NCI-H226 (cell line): ENCODE measurements at places on chromosomes 13 and 19.

DNA sequence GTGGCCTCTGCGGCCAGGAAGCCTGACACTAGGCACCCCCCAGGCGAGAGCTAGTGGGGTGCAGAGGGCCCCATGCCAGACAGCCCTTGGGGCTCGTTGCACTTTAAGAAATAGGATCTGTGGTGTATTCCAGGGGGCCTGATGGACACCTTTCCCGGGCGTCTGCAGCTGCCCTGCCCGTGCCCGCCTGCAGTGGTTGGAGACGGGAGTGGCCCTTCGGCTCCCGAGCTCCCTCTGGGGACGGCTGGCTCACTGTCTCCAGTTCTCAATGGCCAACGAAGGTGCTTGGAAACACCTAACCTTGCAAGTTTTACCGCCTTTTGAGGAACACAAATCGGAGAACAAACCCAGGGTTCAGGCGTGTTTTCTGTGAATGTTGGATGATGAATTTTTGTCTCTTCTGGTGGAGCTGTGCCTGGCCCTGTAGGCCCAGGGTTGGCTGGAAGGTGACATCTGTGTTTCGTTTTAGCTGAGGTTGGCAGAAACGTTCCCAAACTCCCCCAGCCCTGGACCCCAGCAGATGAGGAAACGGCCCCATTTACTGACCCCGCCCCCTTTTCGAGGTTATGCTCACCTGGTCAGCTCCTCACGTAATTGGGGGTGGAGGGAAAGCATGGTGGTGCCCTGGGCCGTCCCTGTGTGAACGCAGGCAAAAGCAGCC is 17.4 kb upstream of the NPAS1 start:
- DNase-seq, result no peak

DNA sequence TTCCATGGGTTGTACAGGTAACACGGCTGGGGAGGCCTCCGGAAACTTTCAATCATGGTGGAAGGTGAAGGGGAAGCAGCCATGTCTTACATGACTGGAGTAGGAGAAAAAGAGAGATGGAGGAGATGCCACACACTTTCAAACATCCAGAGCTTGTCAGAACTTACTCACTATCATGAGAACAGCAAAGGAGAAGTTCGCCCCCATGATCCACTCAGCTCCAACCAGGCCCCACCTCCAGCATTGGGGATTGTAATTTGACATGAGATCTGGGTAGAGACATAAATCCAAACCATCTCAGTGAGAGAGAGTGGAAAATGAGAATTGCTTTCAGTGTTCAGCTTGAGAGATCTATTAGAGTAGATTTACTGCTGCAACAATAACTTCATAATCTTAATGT is 210.9 kb downstream of the NDFIP2 start:
- DNase-seq, result no peak

GRCh38 chr13:27014406-27015359 is 156.9 kb downstream of the USP12 start:
- no peak for DNase-seq

GRCh38 chr13:51364404-51365008 is 25.0 kb downstream of the SERPINE3 start:
- DNase-seq, result peak; percentile 70

DNA sequence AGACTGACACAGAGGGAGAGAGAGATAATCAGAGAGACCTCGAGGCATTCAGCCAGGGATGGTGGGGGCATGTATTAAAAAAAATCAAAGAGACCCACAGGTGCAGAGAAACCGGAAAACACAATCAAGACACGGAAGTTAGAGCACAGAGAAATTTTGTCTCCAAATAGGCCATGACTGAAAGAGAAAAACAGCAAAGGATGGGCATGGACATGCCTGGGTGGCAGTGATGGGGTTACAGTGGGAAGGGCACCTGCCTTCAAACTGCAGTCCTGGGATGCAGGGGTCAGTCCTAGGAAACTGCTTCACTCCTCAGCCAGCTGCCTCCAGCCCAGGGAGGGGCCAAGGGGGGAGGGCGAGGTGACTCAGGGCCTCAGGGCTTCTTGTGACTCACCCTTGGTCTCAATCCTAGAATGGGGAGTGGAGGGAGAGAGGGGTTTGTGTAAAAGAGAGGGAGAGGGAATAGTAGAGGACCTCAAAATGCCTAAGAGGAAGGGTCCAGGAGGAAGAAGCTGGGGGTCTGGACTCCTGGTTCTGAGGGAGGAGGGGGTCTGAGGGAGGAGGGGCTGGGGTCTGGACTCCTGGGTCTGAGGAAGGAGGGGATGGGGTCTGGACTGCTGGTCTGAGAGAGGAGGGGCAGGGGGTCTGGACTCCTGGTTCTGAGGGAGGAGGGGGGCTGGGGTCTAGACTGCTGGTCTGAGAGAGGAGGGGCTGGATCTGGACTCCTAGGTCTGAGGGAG is 3.6 kb upstream of the KCNN4 start:
- DNase-seq, result peak; percentile 81

- no peak for DNase-seq
Observed at GRCh38 chr19:7522923-7523667, 671 bp downstream of the MCOLN1 start.

- no peak for DNase-seq
Observed at GRCh38 chr19:55086730-55087541, 11.3 kb downstream of the EPS8L1 start.

DNA sequence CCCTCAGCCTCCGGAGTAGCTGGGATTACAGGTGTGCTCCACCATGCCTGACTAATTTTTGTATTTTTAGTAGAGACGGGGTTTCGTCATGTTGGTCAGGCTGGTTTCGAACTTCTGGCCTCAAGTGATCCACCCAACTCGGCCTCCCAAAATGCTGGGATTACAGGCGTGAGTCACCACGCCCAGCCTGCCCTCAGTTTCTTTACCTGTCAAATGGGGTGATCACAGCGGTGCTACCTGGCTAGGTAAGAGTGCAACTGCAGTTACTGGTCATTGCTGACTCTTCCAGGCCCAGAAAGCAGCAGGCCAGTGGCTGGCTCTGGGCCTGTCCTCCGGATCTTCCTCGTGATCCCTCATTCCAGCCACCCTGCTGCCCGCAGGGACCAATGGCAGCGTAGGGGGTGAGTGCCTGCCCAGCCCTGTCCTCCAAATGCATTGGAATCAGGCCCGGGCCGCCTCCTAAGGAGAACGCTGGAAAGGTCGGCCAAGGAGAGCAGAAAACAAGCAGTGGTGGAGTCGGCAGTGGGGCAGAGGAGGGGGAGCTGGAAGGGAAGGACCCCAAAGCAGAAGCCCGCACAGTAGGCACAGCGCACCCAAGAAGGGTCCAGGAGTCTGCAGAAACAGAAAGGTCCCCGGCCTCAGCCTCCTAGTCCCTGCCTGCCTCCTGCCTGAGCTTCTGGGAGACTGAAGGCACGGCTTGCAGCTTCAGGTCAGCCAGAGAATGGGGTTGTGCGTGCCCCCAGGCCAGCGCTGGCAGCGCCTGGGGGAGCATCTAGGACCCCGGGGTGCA is 1.8 kb upstream of the SLC27A1 start:
- no peak for DNase-seq

- DNase-seq, result no peak
Observed at GRCh38 chr19:51140441-51140840, 1.7 kb upstream of the SIGLEC7 start.

DNA sequence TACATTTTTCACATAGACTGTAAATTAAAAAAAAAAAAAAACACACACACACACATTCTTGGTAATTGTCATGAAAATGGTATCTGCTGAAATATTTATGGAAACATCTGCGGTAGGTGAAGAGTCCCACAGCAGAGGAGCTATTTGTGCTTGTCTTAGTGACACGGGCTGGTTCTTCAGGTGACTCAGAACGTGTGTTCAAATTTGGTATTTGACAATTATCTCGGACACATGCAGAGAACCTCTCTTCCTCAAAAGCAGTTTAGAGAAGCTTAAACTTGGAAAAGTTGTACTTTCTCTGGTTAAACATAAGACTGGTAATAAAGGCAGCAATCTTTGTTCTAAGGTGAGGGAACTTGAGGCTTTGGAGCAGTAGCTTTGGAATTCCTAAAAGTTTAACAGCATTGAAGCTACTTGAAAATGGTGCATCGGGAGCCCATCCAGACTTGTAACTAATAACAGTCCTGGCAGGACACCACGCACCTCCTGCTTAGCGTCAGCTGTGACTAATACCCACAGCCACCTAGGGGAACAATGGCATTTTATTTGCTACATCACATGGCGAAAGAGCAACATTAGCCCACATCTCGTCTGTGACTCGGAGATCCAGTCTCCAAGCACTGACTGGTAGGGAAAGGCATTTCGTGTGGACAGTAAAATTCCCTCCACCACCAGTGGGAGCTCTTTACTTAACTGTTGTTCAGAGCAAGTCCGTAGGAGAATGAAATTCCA is 1505.1 kb upstream of the SLC10A2 start:
- DNase-seq, result peak; percentile 83

DNA sequence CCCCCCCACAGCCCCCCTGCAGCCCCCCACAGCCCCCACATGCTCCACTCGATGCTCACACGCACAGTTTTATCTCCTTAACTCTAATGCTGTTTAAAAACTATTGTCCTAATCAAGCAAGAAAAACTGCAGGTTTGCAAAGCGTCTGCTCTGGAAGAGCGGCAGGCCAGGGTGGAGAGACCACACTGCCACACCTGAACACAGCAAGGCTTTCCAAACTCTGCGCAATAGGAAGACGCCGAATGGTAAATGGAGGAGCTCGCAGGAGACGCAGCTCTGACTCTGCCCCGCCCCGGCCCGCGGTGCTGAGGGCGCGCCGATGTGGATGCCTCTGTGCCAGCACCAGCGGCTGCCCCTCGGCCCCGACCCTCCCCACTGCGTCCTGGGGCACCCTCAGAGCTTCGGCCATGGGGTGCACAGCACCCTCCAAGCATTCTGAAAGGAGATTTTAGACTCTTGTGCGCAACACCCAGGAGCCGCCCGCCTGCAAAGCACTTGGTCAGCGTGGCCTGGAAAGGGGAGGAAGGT is 32.4 kb downstream of the RASA3 start:
- DNase-seq, result no peak

DNA sequence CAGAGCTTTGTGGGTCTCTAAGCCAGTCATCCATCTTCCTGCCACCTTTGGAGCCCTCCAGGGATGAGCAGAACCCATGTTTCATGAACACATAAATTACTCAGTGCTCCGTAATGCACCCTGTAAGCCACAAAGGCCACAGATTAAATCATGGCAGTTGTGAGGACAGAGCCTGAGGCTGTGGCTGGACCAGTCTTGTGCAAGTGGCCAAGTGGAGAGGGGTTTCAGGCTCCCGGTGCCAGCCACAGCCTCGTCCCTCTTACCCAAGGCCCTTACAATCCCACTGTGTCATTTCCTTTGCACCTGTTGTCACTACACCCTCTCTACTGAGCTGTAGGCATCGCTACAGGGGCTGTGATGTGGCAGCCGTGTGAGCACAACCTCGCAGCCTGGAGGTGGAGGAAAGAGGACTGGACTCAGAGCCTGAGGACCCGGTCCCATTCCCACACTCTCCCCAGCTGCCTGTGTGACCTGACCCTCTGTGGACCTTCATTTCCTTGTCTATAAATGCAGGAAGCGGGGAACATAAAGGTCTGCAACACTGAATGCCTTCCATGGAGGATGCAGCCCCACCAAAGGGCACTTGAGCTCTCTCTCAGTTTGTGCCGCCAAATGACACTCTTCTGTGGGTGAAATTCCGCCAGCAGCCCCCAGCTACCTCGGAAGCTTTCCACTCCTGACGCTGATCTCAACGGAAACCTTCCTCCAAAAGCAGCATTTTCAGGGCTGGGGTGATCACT is 792.0 kb downstream of the UQCRFS1 start:
- peak; percentile 51 for DNase-seq

DNA sequence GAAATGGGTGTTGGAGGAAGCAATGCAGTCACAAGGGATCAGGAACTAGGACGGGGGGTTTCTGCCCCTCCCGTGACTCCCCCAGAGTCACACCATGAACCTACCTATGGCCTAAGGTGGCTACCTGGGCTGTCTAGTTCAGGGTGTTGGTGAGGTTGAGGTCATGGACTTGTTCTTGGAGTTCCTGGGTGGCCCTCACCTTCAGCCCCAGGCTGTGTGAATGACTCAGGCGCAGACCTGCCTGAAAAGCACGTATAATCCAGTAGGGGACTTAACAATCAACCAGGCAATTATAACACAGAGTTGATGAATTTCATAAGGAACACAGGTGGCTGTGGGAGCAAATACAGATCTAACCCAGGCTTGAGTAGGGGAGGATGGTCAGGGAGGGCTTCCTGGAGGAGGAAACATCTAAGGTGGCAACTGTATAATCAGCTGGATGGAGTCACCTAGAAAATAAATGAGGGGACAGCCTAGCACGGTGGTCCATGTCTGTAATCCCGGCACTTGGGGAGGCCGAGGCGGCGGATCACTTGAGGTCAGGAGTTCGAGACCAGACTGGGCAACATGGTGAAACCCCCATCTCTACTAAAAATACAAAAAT is 25.6 kb upstream of the ADGRE1 start:
- DNase-seq, result no peak

- DNase-seq, result peak; percentile 46
Observed at GRCh38 chr19:38039966-38040365, 133.0 kb downstream of the SIPA1L3 start.

DNA sequence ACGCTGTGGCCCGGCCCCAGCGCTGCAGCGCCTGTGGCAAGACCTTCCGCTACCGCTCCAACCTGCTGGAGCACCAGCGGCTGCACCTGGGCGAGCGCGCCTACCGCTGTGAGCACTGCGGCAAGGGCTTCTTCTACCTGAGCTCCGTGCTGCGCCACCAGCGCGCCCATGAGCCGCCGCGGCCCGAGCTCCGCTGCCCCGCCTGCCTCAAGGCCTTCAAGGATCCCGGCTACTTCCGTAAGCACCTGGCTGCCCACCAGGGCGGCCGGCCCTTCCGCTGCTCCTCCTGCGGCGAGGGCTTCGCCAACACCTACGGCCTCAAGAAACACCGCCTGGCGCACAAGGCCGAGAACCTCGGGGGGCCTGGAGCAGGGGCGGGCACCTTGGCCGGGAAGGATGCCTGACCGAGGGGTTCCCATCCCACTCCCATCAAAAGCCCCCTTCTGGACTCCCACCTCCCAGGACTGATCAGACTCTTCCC is 7.9 kb downstream of the ZNF784 start:
- no peak for DNase-seq

GRCh38 chr13:58399263-58399662 is 767.7 kb downstream of the PCDH17 start:
- no peak for DNase-seq

DNA sequence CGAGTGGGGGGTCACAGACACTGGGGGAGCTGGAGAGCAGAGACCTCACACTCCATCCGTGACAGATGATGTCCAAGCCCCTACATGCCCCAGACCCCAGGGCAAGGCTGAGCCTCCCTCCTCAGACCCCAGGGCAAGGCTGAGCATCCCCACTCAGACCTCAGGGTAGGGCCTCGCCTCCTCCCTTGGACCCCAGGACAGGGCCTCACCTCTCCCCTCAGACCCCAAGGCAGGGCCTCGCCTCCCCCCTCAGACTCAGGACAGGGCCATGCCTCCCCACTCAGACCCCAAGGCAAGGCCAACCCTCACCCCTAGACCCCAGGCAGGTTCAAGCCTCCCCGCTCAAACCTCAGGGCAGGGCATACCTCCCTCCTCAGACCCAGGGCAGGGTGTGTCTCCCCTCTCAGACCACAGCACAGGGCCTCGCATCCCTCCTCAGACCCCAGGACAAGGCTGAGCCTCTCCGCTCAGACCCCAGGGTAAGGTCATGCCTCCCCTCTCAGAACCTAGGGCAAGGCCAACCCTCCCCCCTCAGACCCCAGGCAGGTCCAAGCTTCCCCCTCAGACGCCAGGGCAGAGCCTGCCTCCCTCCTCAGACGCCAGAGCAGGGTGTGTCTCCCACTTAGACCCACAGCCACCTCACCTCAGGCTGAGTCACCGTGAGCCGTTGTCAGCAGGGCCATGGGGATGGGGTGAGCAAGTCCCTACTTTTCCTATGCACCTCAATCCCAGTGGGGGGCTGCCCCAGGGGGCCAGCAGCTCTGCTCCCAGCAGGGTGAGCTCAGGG is 1.7 kb upstream of the S1PR4 start:
- DNase-seq, result peak; percentile 87
